Stimulated activated CD4-positive, alpha-beta T cell treated with anti-CD3 and anti-CD28 coated beads, Interleukin-4, amount 100 ng/mL, for 48 hours (primary cell): ENCODE measurements at places on chromosomes 5 and 9.

DNA sequence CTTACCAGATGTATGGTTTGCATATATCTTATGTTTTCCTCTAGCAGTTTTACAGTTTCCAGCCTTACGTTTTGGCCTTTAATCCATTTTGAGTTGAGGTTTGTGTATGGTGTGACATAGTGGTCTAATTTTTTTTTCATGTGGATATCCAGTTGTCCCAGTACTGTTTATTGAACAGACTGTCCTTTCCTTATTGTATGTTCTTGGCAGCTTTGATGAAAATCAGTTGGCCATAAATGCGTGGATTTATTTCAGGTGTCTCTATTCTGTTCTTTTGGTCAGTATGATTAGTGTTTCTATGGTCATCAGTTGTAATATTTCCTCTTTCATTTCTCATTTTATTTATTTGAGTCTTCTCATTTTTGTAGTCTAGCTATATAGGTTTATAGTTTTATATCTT lies 42.4 kb downstream of the SRFBP1 start:
- DNase-seq: no peak

GRCh38 chr9:36935332-36935731 lies 98.7 kb downstream of the PAX5 start:
- no peak for DNase-seq

- peak; percentile 38 for DNase-seq
Measured at GRCh38 chr5:133552925-133553525, 59.3 kb downstream of the FSTL4 start.

GRCh38 chr5:72079288-72079687 lies 28.0 kb upstream of the MAP1B start:
- no peak for DNase-seq

DNA sequence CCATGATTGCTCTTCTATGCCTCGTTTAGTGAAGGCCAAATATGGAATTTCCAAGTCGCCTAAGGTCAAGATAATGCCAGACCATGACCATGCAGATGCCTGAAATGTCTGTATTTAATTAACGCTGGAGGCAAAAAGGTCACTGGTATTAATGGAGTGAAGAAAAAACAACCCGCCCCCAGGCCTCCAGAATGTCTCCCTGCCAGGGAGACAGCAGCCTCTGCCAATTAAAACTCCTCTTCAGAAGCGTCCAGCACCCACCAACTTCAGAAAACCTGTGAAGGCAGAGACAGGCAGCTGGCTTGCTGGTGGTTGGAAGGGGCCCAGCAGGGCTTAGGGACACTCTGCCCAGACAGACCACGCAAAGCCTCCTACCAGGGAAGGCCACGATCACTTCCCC lies 94.4 kb downstream of the VAV2 start:
- DNase-seq: no peak

GRCh38 chr5:43010935-43011315 lies 29.2 kb downstream of the ANXA2R start:
- no peak for DNase-seq

DNA sequence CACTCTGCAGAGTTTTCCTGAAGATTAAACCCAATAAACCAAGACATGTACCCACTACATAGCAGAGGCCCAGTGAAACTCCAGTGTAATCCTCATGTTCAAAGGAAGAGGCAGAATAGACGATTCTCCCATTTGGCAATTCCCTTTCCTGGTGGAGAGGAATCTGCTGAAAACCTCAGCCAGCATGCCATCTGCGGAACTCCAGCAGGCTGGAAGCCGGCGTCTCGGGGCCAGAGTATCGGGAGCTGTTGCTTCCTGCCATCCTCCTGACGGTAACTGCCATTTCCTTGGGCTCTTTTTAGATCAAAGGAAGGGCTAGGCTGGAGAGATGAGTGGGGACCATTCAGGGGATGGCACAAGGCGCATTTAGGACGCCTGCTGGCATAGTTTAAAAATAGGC lies 20.5 kb downstream of the NEURL1B start:
- no peak for DNase-seq

GRCh38 chr9:89313842-89314241 lies 2.8 kb downstream of the CKS2 start:
- no peak for DNase-seq

DNA sequence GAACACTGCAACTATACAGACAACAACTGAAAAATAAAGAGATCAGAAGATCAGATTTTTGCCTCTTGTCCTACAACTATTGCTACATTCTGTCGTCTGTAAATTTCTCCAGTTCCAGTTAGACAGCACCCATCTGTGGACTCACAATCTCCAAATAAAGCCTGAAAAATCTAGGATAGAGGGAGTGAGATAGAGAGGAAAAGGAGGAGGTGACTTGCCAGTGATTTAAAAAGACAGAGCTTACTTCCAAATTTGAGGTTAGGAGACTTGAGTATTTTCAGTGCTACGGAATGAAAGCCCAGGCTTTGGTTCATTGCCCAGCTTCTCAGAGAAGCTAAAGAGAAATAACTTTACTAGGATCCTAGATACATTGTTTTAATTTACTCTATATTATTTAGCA lies 63.6 kb downstream of the PTCD2 start:
- DNase-seq: no peak

GRCh38 chr5:126097876-126098275 lies 325.3 kb upstream of the GRAMD2B start:
- no peak for DNase-seq

DNA sequence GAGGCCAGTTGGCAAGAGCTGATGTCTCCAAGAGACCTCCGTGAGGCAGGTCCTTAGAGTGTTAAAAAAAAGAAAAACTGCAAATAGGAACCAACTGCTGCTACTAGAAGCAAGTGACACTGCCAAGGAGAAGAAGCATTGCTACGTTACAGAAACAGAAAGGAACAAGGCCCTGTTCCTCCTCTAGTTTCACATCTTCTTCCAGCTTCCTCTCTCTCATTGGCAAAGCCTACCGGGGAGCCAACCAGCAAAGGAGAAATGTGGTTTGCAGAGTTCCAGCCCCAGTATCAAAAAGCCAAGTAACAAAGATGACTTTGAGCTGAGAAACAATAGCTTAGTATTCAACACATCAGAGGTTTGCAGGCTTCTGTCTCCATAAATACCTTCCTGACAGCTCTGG lies 145.9 kb downstream of the PRELID2 start:
- no peak for DNase-seq

- no peak for DNase-seq
Measured at GRCh38 chr5:6572825-6573380, 59.9 kb downstream of the NSUN2 start.

- no peak for DNase-seq
Measured at GRCh38 chr5:174937201-174938123, 213.1 kb downstream of the MSX2 start.

- DNase-seq: no peak
Measured at GRCh38 chr5:141419074-141419880, 1.6 kb upstream of the PCDHGA11 start.

- no peak for DNase-seq
Measured at GRCh38 chr5:116669261-116670031, 94.8 kb upstream of the SEMA6A start.

GRCh38 chr5:55037046-55037771 lies 13.2 kb downstream of the GZMK start:
- peak; percentile 39 for DNase-seq

GRCh38 chr5:155833287-155833686 lies 493.7 kb upstream of the SGCD start:
- DNase-seq: no peak

DNA sequence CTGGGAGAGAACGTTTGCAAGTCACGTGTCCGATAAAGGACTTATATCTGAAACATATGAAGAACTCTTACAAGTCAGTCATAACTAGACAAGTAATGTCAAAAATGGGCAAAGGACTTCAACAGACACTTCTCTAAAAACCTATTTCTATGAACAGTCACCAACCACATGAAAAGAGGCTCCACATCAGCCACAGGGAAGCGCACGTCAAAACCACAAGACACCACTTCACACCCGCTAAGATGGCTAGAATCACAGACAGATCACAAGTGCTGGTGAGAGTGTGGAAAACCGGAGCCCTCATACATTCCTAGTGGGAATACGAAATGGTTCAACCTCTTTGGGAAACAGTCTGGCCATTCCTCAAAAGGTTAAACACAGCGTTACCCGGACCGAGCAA lies 11.5 kb upstream of the CARD9 start:
- DNase-seq: peak; percentile 28

DNA sequence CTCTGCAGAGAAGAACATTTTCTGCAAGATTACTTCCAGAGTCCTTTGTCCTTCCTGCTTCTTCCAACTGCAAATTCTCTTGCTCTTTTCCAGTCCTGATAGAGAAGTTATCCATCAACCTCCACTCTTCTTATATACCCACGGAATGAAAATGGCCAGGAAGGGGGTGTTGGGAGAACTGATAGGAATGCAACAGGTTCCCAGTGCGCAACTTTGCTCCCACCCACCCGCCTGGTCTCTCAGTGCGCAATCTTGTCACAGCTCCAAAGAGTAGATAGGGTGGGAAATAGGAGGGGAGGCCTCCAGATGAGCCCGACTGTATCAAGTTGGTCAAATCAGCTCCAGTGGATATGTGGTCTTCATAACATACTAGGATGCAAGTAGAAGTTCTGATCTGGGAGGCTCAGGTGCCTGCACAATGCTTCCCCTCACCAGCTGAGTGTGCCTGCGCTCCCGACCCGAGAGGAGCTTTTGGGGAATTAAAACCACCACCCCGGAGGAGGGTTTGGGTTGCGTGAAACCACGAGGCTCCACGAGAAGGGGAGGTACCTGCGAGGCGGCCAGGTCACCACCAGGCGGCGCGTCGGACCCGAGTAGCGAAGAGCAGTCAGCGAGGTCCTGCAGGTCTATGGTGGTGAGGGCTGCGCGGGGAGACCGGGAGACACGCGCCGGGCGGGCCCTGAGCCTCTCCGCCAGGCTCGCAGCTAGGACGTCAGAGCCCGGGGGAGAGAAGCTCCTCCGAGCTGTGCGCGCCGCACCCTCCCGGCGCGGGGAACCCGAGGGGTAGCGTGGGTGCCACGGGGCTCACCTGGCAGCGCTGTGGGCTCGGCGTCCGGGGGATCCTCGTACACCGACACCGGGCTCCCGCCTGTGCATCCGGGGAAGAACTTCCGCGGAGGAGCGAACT lies 835 bp downstream of the MCIDAS start:
- peak; percentile 66 for DNase-seq

DNA sequence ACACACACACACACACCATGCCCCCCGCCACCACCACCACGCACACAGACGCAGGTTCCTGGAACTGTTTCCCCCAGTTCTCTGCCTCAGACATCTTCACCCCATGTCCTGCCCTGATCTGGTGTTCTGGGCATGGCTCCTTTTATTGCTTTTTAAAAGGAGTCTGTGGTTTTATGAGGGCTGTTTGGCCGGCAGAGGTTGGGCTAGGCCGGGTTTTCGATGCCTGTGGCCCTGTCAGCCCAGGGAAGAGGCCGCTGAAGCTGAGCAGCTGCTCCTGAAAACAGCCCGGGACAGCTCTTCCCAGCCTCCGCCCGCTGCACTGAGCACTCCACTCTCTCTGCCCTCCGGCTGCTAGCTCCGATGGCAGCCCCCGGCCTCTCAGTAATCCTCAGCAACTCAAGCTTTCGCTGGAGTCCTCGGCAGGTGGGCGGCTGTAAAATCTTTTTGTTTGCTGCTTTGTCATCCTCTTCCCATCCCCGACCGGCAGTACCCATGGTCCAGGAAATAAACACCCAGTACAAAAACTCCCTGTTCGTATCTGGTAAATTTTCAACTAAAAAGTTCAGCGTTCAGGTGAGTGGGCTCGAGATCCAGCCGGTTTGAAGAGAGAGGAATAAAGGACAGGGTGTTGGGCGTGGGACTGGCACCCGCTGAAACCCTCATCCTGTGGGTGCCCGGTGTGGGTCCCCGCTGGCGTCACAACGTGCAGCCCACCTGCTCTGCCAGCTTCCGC lies 103.0 kb upstream of the ERCC6L2 start:
- no peak for DNase-seq

DNA sequence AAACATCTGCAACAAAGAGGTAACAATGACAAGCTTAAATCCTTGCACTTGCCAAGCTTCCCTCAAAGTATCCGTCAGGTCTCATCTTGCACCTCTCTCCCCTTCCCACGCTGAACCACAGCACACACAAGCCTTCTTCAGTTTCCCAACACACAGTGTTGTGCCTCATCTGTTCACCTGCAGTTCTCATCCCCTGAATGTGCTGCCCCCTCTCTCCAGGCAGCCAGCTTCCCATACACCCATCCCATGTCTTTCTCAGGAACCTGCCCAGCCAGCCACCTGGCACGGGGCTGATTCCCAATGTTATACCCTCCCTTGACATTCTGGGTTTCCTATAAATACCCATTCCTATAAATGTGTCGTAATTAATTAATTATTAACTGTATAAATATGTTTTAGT lies 314.8 kb downstream of the PRELID2 start:
- DNase-seq: no peak

DNA sequence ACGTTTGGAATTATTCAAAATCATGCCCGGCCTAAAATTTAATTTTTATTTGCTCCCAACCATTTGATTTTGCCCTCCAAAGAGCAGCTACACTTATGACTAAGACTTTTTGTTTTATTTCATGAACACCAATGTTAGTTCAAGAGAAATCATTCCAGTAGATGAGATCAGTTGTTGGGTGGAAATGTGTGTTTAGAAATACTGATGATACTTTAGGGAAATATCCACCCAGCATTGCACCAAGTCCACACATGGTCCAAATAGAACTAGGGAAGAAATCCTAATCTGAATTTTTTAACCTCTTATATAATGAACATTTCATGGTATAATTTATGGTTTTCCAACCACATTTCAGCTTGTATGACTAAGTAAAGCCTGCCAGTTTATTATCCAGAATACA lies 28.3 kb upstream of the GOLPH3 start:
- no peak for DNase-seq

- DNase-seq: no peak
Measured at GRCh38 chr9:91920630-91921350, 29.2 kb downstream of the ROR2 start.

GRCh38 chr9:109329638-109330258 lies 8.9 kb upstream of the EPB41L4B start:
- DNase-seq: no peak

DNA sequence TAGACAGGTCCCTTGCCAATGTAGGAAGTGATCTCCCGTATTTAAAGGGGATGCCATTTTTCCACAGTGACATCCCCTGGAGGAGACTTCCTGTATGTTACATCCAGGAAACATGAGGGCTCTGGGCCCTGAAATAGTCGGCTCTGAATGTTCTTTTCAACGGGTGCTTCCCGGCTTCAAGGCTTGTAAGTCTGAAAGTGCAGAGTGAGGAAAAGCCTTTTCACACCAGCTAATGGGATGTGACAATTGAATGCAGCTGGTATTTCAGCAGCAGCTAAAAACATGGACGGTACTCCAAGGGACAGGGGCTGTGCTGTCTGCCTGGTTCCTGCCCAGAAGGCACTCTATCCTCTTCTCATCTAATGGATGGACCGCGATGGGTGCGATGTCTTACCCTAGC lies 1.4 kb downstream of the IL9 start:
- DNase-seq: no peak

DNA sequence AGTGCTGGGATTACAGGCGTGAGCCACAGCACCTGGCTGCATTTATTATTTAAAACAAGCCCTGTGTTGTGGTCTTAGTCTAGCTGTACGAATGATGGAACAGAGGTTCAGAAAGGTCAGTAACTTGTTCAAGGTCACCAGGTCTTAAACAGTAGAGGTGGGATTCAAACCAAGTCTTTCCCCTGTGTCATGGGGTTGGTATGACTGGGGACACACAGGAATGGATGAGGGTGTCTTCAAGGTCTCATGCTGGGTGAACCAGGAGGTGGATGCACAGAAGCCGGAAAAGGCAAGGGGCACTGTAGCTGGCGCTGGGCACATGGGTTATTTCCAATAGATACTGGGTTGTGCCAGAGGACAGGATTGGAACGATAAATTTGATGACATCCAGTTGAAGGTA lies 32.2 kb upstream of the TJP2 start:
- no peak for DNase-seq
